ENCODE measurements at places on chromosomes 16 and 17. TPM values are rescaled to one million over a fixed set of nuclear protein-coding genes. Genes with fewer than 3 reads are reported as not detected.

The CDH3 gene
- 91.2 TPM for total RNA-seq

The NPIPB9 gene
- not detected for total RNA-seq

The TBC1D10B gene
- total RNA-seq, result 53.6 TPM

The CDT1 gene
- 76.2 TPM for total RNA-seq

The C17orf113 gene
- 0.98 TPM for total RNA-seq

The CIBAR2 gene
- not detected for total RNA-seq

The KCNJ12 gene
- 0.14 TPM for total RNA-seq

The ABCA8 gene
- total RNA-seq, result not detected

The CHAD gene
- not detected for total RNA-seq

The CCL14 gene
- not detected for total RNA-seq

The TNFRSF13B gene
- not detected for total RNA-seq

The KCNH4 gene
- total RNA-seq, result not detected

The COPS3 gene
- total RNA-seq, result 75.6 TPM

The LRRC46 gene
- not detected for total RNA-seq

The PTGES3L gene
- 2.5 TPM for total RNA-seq

The ARL17A gene
- 6.0 TPM for total RNA-seq

The DCXR gene
- total RNA-seq, result 93.1 TPM

The KRT15 gene
- 15.6 TPM for total RNA-seq

The TSPOAP1 gene
- 0.87 TPM for total RNA-seq

The HBA2 gene
- total RNA-seq, result not detected

The OTOP3 gene
- total RNA-seq, result not detected

The TSPAN10 gene
- 0.14 TPM for total RNA-seq
